SK-MEL-5 (cell line): ENCODE measurements at places on chromosomes 5 and 9. TPM values are rescaled to one million over a fixed set of nuclear protein-coding genes. Genes with fewer than 3 reads are reported as not detected.
A peak's percentile ranks its signal among the peaks of the same experiment; 100 is the strongest.

OSMR gene
- 39.6 and 47.9 TPM in 2 replicates for total RNA-seq

CDH6 gene
- not detected in 2 replicates for total RNA-seq

SLC23A1 gene
- not detected in 2 replicates for total RNA-seq

GAS1 gene
- 15.9 and 19.6 TPM in 2 replicates for total RNA-seq

DNA sequence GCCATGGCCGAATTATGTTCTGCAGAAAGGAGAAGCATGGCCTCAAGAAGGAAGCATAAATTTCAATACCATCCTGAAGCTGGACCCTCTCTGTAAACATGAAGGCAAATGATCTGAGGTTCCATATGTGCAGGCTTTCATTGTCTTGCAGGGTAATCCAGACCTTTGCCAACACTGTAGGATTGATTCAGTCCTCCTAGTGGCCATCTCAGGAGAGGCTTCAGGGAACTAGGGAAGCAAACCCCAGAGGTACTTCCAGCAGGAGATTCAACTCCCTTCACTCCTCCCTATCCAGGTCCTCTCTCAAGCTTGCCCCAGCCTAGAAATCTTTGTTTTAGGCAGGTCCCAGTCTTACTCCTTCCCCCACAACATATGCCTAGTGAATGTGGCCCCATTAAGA, 99.3 kb upstream of the HCN1 start:
- peak; percentile 32 for DNase-seq

DNA sequence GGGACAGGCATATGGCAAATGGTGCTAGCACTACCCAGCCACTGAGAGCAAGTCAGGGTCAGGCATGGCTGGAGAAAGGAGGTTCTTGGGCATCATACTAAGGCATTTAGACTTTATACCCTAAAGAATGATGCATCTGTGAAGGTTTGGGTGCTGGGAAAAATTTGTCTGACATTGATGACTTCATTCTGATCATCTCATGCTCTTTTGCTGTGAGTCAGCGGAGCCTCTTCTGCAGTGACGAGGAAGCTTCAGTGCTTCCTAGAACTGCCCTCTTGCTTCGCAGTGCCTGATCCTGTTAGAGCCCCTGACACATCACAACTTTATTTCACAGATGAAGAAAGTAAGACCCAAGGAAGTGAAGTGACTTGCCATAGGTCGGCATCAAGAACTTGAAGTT, 266.6 kb upstream of the GAS1 start:
- no peak for DNase-seq

DNA sequence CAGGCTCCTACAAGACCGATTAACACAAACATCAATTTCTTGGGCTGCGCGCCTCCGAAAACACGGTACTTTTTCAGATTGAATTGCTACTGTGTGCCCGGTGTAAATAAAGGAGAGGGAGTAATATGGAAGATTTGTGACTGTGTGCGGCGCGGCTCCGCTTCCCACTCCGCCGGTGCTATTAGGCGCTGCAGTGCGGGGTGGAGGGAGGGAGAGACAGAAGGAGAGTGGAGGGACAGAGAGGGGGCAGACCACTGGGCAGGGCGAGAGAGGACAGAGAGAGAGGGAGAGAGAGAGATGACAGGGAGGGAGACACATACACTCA, 24.7 kb upstream of the RNU6ATAC start:
- no peak for DNase-seq

DNA sequence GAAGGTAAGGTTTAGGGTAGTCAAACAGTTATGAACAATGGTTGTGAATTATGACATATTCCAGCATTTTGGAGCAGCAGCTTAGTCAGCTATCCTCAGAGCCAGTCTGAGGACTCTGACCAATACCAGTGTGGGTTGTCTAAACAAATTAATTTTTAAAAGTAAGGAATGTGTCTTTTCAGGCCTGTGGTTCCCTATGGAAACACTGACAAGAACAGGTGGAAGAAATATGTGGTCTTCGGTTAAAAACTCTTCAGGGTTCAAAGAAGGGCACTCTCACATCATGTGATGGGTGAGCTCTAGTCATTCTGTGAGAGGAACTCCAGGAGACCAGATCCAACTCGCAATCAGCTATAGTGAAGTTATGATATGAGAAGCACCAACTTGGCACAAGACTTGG, 33.5 kb upstream of the ALDOB start:
- no peak for DNase-seq

GRCh38 chr5:11449217-11449616, 455.0 kb downstream of the CTNND2 start:
- no peak for DNase-seq

DNA sequence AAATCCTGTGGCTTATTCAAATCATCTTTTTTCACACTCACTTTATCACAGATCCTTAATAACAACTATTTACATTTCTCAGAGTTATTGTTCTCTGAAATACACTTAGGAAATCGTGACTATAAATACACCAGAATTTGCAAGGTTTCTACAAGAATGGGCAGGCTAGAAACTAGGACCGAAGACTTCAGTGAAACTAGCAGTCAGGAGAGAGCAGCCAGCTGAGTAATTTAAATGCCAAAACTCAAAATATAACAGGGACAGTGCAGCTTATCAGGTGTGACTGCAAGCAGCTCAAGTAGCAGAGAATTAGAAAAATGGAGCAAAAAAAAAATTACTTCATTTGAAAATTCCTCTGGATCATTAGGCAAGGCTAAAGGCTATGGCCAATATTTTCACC, 719.3 kb upstream of the ZNF608 start:
- no peak for DNase-seq

- DNase-seq = no peak
Observed at GRCh38 chr5:61964201-61964600, 341.8 kb upstream of the KIF2A start.

DNA sequence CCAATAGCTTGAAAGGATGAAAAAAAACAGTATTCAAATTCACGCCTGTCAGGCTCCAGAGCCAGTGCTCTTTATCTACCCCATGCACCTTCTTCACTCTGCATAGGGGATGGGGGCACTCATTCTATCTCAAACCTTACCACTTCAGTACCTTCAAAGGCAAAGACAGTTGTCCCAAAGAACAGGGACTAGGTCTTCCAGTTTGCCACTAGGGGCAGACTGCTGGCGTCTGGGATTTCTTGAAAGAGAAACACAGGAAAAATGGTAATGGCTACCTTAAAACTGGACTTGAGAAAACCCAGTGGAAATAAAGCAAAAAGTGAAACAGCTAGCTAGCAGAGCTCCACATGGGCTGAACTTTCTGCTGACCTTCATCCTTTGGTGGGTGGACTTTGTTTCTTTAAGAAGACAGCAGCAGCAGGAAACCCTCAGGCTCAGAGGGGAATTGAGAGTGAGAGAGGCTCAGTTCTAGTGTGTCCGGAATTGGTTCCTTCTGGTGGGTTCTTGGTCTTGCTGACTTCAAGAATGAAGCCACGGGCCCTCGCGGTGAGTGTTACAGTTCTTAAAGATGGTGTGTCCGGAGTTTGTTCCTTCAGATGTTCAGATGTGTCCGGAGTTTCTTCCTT, 41.0 kb upstream of the SLC36A1 start:
- DNase-seq = peak; percentile 60

DNA sequence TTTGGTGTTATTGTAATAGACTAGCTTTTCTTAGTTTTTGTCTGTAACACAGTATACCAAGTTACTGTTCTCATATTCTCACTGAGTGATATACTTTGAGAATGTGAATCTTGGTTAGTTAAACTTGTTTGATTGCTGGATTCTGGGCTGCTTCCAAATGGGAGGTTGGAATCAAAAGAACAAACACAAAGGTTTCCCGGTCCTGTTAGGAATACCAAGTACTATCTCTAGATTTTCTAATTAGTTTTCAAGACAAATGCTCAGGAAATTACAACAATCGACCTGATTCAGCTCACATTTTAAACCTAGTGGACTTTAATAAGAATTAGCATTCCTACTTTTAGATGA, 244.3 kb downstream of the CSNK1G3 start:
- DNase-seq = peak; percentile 1
